NCI-H2227 treated with DMSO at 0.1 percent for 48 hours (cell line): ENCODE measurements at places on chromosomes 1 and 21.

DNA sequence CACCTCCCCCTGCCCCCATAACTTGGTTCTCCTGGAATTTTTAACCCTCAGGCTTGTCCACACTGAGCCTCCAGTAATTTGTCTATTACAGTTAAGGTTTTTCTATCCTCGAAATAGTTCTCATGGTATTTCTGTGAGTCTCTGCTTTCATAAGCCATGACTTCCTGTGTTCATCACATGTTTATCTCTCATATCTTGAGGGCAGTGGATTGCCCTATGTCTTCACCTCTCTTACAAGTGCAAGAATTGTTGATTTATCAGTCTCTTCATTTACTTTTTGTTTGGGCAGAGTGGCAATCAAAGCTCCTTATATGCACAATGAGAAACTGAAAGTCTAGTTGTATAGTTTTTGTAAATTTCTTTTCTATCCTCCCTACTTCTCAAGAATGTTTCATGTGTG is 328.4 kb downstream of the PLA2G4A start:
- no peak for DNase-seq

GRCh38 chr21:43318841-43319781 is 107.8 kb downstream of the SIK1 start:
- DNase-seq = peak; percentile 26

DNA sequence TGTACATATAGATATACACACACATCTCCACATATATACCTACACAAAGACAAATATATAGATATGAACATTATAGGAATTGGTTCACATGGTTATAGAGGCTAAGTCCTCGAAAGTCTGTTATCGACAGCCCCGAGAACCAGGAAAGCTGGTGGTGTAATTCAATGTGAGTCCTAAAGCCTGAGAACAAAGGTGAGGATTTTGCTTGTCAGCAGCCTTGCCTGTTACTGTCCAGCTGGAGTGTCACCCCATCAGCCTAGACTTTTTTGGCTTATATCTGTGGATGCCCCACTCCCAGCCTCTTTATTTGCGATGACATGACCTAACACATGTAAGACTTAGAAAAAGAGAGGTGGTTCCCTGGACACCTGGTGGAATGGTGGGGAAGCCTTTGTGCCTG is 97.0 kb downstream of the GIPC2 start:
- no peak for DNase-seq

DNA sequence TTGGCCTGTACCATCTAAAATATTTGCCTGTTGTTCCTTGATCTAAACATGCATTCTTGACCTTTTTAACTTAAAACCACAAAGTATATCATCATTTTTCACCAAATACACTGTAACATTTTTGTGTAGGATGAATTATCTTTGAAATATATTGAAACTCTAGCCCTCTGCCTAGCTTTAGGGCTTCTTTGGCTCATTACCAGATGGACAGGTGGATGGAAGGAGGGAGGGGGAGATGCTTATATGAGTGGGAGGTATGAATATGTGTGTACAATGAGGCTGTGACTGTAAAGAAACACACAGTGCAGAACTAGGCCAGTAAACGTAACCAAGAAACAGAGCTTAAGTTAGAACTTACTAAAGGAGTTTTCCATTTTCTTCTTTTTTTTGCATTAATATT is 118.5 kb downstream of the ESRRG start:
- DNase-seq = no peak

DNA sequence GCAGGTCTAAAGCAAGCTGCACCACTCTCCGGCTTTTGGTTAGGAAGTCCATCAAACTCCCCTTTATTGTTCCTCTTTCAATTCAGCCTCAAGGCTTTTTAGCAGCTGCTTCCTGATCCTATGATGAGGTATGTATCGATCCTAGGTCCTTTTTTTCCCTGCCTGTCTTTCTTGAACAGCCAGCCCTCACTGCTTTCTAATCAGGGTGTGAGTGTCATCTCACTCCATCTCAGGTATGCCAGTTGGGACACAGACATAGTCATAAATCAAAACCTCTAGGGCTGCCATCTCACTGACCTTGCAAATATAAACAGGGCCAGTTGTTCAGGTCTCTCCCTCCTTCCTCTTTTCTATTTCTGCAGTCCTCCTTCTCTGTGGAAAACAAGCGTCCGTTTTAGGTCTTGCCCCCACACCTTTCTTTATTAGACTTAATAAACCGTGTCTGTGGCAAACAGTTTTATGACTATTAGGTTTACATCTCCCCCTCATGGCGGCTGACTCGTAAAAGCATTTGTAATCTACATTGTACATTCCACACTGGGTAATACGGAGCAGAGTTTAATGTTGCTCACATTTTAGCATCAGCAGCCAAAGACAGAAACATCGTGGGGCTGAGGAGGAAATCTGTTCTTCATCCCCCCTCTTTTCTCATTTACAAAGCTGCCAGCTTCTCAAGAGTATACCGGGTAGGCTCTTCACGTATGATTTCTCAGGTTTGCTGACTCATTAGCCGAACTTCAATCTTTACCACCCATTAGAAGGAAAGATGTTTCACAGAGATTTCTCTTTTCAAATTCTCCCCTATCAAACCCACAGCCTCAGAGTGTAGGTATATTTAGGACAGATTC is 11.6 kb downstream of the STYXL2 start:
- DNase-seq = peak; percentile 34

DNA sequence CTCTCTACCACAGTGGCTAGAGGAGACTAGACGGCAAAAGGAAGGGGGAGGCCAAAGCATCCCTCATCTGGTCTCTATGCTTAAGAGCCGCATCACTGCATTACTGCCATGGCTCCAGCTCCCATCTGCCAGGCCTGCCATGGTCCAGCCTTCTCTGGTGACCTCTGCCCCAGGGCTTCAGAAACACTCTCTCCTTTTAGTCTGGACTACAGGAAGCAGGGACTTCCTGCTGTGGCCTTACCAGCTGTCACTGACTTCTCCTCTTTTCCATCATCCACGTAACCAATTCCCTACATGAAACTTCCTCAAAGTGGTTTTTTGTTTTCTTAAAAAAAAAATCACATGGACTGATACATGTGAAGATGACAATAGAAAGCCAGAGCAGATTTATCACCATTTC is 323.1 kb upstream of the NFIA start:
- no peak for DNase-seq

DNA sequence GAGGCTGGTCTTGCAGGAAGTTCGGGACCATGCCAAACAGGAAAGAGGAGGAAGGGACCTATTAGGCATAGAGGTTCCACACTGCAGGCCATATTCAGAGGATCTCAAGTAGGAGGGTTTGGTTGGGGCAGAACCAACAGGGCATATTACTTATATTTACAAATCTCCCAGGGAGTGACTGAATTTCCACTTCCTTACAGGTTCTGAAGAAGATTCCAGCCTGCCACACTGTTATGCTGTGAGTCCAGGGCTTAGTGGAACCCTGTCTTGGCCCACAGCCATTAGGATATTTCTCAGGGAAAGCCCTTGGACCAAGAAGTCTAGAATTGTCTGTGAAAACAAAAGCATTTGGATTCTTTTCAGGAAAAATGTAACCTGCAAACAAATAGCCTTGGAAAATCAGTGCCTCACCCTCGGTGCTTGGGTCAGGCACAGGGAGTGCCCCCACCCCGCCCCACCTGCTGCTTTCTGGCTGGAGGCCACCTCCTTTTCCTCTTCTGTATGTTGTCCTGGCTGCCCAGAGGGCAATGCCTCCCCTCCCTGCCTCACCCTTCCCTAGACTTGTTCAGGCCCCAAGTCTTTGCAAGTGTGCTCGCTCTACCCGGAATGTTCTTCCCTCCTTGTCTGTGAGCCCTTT is 41.0 kb upstream of the JUN start:
- DNase-seq = no peak

DNA sequence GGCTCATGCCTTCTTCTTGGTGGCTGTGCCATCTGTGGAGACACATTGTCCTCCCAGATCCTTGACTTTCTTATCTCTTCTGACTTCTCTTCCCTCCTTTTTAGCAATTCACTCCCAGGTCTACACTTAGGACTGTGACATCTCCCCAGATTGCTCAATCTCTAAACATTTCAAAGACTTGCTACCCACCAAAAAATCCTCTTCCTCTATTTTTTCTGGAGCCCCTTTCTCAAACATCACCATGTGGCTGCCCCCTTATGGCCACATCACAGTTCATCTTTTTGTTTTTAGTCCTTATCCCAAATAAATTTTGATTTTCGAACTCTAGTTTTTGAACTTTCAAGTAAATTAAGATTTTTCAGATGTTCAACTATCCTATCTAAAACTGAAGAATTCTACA is 148.6 kb upstream of the HOOK1 start:
- no peak for DNase-seq

- no peak for DNase-seq
Observed at GRCh38 chr1:39639305-39640130, at the start of gene HEYL. TSS of gene HEYL (minus strand) at chr1:39639643. CDS start at chr1:39639625, 18 bp downstream.

DNA sequence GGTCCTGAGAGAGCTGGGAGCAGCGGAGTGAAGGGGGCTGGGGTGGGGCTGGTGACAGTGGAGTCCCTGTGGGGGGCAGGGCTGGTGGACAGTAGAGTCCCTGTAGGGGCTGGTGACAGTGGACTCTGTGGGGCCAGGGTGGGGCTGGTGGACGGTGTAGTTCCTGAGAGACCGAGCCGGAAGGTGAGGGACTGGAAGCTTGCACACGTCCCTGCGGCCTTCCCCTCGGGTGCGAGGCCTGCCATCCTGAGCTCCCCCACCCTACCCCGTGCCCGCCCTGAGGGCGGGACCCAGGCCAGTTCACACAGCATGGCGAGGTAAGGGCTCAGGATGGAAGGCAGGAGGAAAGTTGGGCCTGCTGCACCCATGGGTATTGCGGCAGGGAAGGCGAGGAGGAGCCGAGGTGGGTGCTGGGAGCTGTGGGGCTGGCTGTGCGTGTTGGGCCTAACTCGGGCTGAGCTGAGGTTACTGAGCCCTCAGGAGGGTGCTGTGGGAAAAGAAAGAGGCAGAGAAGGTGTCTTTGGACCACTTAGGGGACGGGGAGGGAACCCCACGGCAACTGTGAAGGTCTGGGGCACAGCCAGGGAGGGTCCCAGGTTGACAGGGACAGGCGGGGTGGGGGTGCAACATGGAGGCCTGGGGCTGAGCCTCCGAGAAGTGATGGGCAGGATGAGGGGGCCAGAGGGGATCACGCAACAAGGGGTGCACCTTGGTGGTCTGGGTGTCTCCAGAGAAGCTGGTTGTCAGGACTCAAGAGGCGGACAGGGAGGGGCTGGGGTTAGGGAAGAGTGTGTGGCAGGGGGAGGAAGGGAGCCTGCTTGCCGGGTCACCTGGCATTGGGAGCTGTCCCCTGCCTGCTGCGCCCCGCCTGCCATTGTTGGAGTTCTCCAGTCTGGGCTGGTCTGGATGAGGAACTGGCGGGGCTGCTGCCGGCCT is 60.8 kb downstream of the PRKCZ start:
- DNase-seq = no peak

- no peak for DNase-seq
Observed at GRCh38 chr1:188027613-188028012, 1198.9 kb downstream of the PLA2G4A start.

DNA sequence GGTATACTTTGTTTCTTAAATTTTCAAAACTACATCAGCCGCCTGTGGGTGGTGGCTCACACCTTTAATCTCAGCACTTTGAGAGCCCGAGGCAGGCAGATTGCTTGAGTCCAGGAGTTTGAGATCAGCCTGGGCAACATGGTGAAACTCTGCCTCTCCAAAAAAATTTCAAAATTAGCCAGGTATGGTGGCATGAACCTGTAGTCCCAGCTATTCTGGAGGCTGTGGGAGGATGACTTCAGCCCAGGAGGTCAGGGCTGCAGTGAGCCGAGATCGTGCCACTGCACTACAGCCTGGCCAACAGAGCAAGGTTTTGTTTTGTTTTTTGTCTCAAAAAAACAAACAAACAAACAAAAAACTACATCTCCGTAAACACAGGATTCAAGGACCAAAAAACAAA is 3.3 kb downstream of the EYA3 start:
- no peak for DNase-seq

- DNase-seq = peak; percentile 83
Observed at GRCh38 chr1:98429965-98430443, 231.5 kb upstream of the SNX7 start.

DNA sequence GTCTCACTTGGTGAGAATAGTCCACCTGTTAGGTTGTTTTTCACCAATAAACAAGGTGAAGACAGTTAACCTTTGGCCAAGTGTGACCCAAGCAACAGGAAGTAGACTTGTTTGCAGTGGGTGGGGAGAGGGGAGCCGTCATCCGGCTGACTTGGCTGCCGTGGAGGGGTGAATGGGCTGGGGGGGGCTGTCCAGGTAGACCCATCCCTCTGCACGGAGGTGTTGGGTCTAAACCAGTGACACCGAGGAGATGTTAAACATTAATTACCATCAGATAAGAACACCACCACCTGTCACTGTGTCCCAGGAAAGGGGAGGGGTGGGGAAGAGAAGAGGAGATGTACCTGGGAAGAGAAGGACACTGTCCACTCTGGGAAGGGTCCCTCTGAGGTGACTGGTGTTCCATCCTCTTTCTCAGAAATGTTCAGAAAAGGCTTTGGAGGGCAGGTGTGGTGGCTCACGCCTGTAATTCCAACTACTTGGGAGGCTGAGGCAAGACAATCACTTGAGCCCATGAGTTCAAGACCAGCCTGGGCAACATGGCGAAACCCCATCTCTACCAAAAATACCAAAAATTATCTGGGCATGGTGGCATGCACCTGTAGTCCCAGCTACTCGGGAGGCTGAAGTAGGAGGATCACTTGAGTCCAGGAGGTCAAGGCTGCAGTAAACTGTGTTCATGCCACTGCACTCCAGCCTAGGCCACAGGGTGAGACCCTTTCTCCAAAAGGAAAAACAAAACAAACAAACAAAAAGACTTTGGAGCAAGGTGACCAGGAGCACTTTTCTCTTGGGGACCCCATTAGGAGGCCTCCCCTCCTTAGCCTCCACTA is 6.7 kb upstream of the MYOM3 start:
- no peak for DNase-seq

GRCh38 chr1:156896490-156897033 is 3.0 kb downstream of the PEAR1 start:
- no peak for DNase-seq

DNA sequence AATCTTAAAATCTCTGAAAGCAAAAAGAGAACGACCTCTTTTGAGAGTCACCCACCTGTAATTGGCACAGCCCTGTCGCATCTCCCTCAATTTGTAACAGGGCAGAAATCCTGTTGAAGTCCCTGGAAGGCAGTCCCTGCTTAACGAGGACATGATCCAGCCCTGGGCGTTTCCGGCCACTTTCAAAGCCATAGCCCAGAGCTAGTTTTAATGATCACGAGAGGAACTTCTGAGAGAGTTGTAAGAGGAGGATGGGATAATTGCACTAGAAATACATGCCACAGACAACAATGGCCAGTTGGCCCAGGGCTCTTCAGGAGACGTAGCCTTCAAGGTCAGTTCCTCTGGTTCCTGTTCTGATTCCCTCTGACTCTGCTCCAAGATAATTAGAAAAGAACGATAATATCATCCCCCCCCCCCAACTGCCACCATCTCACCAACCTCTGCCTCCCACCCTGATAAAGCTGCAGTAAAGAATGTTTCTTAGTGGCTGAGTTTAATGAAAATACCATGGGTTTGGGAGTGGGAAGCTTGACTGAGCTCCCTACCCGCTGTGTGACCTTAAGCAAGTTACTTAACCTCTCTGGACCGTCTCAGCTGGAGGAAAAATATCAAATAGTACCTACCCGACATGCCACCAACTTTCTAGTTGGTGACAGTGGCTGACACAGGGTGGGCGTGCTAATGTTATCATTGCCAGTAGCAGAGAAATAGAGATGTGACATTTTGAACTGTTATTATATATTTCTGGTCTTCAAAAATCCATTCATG is 140.0 kb downstream of the OMA1 start:
- DNase-seq = no peak
